ENCODE measurements at places on chromosomes 2 and 18.

- peaks cover 5% of the 10 kb centered on the region for H3K36me3 ChIP-seq
- no peak for DNase-seq
These were observed 12.6 kb downstream of the MRPL44 start for GRCh38 chr2:223969856-223970255.

- H3K27ac ChIP-seq, result no peak overlapping the region
These were observed 80.0 kb upstream of the CPO start for GRCh38 chr2:206859330-206859739.

DNA sequence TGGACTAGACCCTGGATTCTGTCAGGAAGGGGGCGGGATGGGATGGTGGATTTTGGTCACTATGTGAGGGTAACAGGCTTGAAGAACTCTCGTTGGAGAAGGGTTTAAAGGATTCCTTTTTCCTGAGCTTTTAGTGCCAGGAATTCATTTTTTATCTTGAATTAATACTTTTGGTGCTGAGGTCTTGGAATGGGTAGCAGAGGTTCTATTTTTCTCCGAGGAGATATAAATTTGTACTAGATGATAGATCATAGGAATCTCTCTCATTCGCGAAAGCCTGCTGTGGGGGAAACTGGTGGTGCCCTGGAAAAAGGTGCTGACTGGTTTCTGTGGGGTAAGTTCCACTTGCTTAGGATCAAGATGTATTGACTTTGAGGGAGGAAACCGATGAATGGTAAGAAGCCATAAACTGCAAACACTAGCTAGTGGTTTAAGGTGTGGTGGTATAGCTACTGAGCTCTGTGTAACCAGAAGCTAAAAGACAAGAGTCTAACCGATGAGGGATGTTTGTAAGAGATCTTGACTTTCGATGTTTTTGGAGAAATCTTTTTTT lies 706 bp downstream of the AGPS start:
- H3K27ac ChIP-seq, result peak overlapping the region; percentile 92
- H3K36me3 ChIP-seq, result peaks cover 3% of the 10 kb centered on the region
- H3K4me1 ChIP-seq, result peaks cover 38% of the 10 kb centered on the region
- peak overlapping the region; percentile 97 for H3K4me3 ChIP-seq
- no peak for DNase-seq

- H3K4me1 ChIP-seq, result peaks cover 5% of the 10 kb centered on the region
- H3K27me3 ChIP-seq, result peaks cover 22% of the 10 kb centered on the region
- H3K4me3 ChIP-seq, result no peak overlapping the region
- H3K27ac ChIP-seq, result no peak overlapping the region
- DNase-seq, result no peak
- H3K36me3 ChIP-seq, result no peaks in the 10 kb centered on the region
These were observed 96.7 kb downstream of the CRACDL start for GRCh38 chr2:98839292-98839691.

DNA sequence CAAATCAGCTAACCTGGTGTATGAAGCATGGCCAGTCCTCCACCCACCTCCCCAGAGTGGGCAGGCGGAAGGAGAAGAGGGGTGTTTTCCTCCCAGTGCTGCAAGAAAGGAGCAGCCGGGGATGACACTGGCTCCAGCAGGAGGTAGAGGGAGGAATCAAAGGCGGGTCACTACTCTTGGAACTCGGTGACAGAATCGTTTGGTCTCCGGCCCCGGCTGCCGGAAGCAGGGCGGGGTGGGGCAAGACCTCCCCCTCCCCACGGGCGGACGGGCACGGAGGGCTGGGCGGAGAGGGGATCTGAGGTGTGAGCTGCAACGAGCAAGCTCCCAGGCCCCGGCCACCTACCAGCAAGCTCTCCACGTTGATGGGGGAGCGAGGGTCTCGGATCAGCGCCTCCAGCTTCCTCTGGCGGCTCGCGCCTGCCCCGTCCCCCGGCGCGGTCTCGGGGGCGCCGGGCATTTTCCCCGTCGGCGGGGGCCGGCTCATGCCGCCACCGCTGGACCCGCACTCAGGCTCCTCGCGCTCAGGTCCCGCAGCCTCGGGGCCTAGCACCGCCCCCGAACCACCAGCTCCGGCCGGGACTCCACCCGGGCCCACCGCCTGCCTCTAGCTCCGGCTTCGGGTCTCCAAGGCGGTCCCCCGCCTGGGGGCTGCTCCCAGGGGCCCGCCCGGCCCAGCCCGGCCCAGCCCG lies 640 bp downstream of the ROCK2 start:
- H3K4me1 ChIP-seq, result peaks cover 71% of the 10 kb centered on the region
- H3K4me3 ChIP-seq, result peak overlapping the region; percentile 98
- no peaks in the 10 kb centered on the region for H3K27me3 ChIP-seq
- H3K27ac ChIP-seq, result peak overlapping the region; percentile 79

- no peak for DNase-seq
- H3K4me3 ChIP-seq, result no peak overlapping the region
- H3K36me3 ChIP-seq, result no peaks in the 10 kb centered on the region
- no peak overlapping the region for H3K27ac ChIP-seq
- H3K27me3 ChIP-seq, result no peaks in the 10 kb centered on the region
- H3K4me1 ChIP-seq, result peaks cover 30% of the 10 kb centered on the region
These were observed 9.9 kb downstream of the TLK1 start for GRCh38 chr2:171150694-171151285.

GRCh38 chr2:85951351-85952067 lies 62.7 kb upstream of the ST3GAL5 start:
- no peak overlapping the region for H3K27ac ChIP-seq
- H3K4me1 ChIP-seq, result peaks cover 18% of the 10 kb centered on the region
- no peak for DNase-seq
- H3K27me3 ChIP-seq, result no peaks in the 10 kb centered on the region
- H3K4me3 ChIP-seq, result no peak overlapping the region
- peaks cover 3% of the 10 kb centered on the region for H3K36me3 ChIP-seq

- no peak overlapping the region for H3K27ac ChIP-seq
- peaks cover 39% of the 10 kb centered on the region for H3K4me1 ChIP-seq
- H3K27me3 ChIP-seq, result no peaks in the 10 kb centered on the region
- DNase-seq, result no peak
These were observed 22.4 kb upstream of the CD28 start for GRCh38 chr2:203683932-203684556.

- no peaks in the 10 kb centered on the region for H3K27me3 ChIP-seq
- no peak overlapping the region for H3K4me3 ChIP-seq
- no peak for DNase-seq
- H3K36me3 ChIP-seq, result peaks cover 10% of the 10 kb centered on the region
These were observed 176.0 kb downstream of the MGAT5 start for GRCh38 chr2:134429886-134430285.

DNA sequence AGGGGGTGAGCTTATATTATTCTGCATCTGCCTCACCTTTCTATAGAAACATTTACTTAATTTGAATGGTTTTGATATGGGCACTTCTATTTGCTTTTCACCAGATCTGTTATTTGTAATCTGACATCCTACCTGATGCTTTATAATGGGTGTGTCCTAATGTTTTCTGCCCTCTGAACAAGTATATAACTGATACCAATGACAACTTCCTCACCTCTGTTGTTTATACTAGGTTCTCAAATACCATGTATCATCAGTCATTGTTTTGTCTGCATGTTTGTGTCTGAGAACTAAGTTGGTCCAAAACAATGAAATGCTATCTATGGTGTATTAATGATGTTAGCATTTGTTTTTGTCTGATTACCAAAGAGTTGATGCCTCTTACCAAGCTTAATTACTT lies 45.8 kb downstream of the ITGA6 start:
- H3K4me1 ChIP-seq, result no peaks in the 10 kb centered on the region
- no peak overlapping the region for H3K4me3 ChIP-seq
- DNase-seq, result no peak
- H3K27me3 ChIP-seq, result no peaks in the 10 kb centered on the region

- DNase-seq, result no peak
- peaks cover 14% of the 10 kb centered on the region for H3K27me3 ChIP-seq
- H3K4me3 ChIP-seq, result no peak overlapping the region
- no peaks in the 10 kb centered on the region for H3K4me1 ChIP-seq
These were observed 123.3 kb downstream of the CLIP4 start for GRCh38 chr2:29238497-29238896.

DNA sequence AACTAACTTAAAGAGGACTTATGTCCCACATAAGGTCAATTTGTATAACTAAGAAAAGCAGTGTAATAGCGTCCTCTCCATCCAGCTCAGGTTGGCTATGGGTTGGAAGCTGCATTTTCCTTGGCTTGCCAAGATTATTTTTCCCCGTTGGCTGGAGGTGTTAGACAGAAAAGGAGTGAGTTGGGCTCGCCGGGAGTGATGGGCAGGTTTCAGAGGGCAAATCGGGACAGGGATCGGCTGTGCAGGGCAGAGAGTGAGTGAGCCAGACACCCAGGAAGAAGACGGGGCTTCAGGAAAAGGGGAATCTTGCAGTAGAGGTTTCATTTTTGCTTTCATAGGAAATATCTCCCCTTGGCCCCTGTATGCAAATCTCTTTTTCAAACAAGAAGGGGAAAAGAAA lies 41.5 kb upstream of the MAP3K20 start:
- H3K36me3 ChIP-seq, result no peaks in the 10 kb centered on the region
- DNase-seq, result no peak
- no peak overlapping the region for H3K4me3 ChIP-seq
- H3K27ac ChIP-seq, result no peak overlapping the region

DNA sequence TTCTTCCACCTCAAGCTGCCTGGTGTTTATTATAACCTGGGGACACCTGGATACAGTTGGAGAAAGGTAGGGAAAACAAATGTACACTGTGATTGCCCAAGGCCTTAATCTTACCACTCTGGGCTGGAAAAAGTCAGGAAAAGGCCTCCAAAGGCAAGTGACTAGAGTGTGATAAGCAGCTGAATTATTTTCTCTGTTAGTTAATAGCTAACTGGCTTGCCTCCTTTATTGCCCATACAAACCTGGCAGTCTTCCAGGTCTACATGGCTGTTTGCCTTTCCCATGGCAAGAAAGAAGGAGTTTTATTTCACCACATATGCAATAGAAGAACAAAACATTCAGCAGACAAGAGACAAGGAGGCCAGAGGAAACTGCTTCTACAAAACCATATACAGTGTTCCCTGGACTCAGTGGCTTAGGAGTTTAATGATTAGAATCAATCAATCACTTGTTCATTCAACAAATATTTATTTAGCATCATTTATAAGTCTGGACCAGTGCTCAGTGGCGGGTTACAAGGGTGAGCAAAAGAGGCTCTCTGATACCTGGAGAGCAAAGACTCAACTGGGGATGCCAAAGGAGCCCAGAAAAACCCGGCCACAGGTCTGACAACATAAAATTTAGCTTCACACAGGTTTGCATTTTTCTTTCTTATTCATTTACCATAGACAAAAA lies 27.5 kb upstream of the SUCLG1 start:
- no peaks in the 10 kb centered on the region for H3K27me3 ChIP-seq
- no peaks in the 10 kb centered on the region for H3K36me3 ChIP-seq
- H3K4me3 ChIP-seq, result no peak overlapping the region
- H3K27ac ChIP-seq, result no peak overlapping the region
